ENCODE measurements at places on chromosomes 12 and 14.

- DNase-seq = no peak
Observed at GRCh38 chr12:116808113-116809105, 70.3 kb downstream of the RNFT2 start.

DNA sequence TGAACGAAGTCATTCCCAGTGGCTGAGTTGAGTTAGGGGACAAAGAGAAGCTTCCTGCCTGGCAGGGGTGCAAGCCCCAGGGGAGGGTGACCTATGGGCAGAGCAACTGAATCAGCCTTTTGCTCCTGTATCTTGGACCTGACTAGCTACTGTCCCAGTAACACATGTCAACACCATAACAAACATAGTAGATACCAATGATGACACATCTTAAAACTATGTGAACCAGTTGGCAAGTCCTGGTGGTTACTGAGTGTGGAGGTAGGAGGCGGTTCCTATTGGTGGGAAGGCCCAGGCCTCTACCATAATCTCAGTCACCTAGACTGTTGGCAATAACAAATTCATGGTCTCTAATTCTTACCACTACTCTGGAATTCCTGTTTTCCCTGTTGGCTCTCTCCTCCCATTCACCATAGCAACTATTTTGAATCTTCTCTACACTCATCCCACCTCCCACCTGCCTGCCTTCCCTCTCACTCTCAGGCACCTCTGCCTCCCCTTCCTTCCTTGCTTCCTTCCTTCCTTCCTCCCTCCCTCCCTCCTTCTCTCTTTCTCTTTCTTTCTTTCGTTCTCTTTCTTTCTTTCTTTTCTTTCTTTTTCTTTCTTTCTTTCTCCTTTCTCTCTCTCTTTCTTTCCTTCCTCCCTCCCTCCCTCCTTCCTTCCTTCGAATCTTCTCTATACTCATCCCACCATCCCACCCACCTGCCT is 8.1 kb upstream of the P2RX7 start:
- DNase-seq = peak; percentile 86

- DNase-seq = no peak
Observed at GRCh38 chr14:85599939-85600338, 70.0 kb downstream of the FLRT2 start.

DNA sequence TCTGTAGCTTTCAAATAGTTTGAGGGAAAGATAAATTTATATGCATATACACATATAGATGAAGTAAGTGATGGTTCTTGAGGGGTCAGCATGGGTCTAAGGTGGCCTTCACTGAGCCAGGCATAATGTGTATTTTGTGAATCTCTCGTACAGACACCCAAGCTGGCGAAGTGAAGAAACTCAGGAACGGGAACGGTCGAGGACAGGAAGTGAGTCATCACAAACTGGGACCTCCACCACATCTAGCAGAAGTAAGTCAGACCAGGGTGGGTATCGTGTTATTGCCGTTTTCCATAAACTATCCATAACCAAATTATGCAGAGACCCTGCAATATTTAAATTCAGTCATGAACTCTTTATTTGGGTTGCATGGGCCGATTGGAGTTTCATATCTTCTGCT is 15.4 kb upstream of the TNS2 start:
- DNase-seq = no peak

DNA sequence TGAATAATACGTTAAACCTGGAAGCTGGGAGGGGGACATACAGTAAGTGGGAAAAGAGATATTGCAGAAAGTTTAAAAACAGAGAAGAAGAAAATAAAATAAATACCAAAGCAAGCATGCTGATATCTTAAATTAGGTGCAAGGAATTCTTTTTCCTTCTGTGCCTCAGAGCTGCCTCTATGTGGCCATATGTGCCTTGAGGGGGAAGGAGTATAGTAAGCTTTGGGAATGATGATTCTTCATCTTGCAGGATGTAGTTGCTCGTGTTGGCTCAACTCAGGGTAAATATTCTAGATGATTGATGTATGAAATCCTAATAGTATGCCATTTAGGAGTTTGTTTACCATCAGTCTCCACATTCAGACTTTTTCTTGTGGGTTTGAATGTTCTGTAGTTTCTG is 251.4 kb downstream of the RGS6 start:
- DNase-seq = no peak

DNA sequence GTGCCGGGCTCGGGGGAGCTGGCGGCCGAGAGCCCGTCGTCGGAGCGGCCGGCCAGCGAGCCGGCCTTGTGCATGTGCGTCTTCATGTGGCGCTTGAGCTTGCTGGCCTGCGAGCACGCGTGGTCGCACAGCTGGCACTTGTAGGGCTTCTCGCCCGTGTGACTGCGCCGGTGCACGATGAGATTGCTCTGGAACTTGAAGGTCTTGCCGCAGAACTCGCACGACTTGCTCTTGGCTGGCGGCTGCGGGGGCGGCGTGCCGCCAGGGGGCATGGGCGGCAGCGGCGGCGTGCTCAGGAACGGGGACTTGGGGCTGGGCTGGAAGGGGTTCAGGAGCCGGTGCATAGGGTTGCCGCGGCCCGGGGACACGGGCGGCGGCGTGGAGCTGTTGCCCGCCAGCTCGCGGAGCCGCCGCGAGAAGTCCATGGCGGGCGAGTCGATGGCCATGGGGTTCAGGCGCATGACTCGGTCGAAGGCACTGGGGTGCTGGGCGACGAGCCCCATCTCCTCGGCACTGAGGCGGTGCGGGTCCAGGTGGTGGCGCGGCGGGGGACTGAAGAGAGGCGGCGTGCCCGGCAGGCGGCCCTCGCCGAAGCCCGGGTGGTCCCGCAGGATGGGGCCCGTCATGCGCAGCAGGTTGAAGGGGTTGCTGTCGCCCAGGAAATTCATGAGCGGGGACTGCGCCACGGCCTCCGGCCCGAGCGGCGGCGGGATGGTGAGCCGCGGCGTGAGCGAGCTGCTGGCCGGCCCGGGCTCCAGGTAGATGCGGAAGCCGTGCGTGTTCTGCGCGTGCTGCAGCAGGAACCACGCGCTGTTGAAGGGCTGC is 96.5 kb downstream of the BCL11B start:
- DNase-seq = no peak

DNA sequence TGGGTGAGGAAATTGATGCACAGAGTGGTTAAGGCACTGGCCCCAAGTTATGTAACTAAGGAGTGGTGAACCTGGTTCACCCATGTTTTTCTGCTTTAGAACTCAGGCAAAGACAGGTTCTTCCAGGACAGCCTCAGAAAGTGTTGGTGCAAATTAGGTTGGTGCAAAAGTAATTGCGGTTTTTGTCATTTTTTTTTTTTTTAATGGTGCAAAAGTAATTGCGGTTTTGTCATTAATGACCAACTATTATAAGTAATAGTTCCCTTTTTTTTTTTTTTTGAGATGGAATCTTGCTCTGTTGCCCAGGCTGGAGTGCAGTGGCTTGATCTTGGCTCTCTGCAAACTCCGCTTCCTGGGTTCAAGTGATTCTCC is 5.2 kb upstream of the SSH1 start:
- no peak for DNase-seq

GRCh38 chr14:81673930-81674329 is 140.3 kb upstream of the SEL1L start:
- DNase-seq = no peak

- no peak for DNase-seq
Observed at GRCh38 chr14:92004062-92004461, 35.8 kb downstream of the TRIP11 start.

- DNase-seq = no peak
Observed at GRCh38 chr12:113462998-113463745, 8.5 kb downstream of the LHX5 start.

GRCh38 chr12:23757541-23757962 is 191.9 kb downstream of the SOX5 start:
- no peak for DNase-seq

DNA sequence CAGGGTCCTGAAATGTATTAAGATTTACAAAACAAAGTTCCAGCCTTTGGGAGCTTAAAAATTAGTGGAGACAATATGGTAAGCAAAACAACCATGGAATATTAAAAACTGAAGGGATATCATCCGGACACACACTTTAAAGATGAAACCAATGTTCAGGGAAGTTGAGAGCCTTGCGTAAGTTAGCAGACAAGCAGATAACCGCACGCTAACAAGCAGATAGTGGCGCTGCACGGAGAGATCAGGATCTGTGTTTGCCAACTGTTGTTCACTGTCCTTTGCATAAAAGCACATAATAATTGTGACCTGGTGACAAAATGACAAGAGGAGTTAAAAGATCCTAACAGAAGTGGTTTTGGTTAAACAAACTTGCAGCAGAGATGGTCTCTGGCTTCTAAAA is 14.3 kb upstream of the TMEM229B start:
- no peak for DNase-seq

DNA sequence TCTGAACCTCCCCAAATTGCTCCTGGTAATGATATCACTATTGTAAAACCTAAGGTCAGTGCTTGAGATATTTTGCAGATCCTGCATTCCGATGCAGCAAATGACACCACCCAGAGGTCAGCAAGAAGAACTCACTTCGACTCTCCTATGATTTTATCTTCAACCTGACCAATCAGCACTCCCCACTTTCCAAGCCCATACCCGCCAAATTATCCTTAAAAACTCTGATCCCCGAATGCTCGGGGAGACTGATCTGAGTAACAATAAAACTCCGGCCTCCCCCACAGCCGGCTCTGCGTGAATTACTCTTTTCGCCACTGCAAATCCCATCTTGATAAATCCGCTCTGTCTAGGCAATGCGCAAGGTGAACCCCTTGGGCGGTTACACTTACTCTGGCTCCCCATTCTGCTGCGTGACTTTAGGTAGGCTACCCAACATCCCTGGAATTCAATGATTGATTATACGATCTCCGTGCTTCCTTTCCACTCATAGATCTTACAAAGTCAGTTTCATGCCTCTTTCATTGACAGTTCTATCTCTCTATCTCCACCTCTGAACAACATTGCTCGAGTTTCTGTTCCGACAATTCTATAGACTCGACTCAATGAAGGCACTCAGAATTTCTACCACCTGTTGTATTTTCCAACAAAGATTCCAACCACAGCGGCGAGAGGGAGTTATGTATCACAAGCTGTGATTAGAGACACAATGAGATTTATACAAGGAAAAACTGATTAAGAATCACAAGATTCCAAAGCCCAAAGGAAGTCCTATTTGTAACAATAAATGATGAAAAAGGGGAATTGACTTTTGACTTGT is 939 bp downstream of the NPC2 start:
- no peak for DNase-seq

DNA sequence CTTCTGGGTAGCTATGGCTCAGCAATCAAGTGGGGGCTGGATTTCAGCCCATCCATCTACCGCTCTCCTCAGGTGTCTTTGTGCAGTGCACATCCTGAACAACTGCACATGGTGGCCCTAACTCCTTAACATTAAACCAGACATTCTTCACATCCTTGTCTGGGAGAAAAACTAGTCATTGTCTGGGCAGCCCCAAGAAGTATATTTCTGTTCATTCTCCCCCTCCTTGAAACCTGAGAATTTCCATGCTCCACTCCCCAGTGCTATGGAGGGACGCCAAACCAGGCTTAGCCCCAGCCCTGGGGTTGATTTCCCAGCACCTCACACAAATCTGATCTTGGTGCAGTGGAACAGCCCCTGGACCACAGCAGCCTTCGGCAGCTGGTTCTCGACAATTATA is 13.4 kb downstream of the MYL2 start:
- DNase-seq = no peak

DNA sequence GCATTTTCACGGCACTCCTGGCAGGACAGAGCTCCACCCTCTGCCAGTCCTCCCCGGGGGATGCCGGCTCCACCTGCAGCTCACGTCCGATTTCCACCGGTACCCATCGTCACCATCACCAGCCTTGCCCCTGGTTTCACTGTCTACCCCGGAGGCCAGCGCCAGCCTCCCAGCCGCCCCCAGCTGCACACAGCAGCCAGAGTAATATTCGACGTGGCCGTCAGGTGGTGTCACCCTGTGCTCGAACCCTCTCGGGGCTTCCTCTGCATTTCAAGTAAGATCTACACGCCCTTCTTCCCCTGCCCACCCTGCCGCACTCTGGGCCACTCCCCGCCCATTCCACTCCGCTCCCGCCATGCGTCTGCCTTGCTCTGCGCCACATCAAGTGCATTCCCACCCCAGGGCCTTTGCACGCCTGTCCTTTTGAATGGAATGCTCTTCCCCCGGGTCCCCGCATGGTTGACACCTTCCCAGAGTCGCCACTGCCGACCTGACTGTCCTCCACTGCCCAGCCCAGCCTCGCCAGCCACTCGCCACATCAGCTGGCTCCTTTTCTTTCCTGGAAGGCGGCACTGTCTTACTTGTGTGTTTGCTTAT is 80.3 kb downstream of the ADGRD1 start:
- no peak for DNase-seq

DNA sequence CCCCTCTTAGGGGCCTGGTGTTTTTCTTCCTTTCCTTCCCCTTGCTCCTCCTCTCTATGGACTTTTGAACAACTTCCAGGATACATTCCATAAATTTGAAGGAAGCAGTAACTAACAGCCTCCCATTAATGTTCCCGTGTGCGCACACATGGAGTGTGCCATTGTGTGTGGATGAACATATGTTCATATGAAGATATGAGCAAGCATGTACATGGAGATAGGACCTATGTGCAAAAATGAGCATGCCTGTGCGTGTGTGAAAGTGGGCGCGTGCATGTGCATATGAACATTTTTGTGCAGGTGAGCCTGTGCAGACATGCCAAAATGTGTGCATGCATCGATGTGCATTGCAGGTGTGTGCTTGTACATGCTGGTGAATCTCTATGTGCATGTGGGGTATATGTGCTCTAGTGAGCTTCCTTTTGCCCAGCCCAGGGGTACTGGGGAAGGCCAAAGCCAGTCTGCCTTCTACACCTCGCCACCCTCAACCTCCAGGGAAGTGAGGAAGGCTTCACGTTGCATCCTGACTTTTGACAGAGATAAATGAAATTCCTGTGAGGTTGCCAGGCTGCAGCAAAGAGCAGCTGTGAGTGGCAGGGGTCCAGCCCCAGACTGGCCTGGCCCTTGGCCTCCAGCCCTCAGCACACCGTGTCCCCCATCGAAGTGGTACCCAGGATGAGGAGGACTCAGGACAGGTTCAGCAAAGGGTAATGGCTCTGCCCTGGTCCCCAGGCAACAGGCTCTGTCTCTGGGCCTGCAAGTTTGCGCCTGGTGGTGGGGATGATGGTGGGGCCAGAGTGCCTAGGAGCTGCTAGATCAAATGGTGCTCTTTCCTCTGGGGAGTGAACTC is 21.1 kb upstream of the PGF start:
- no peak for DNase-seq

GRCh38 chr12:77736219-77736965 is 94.3 kb upstream of the NAV3 start:
- no peak for DNase-seq

DNA sequence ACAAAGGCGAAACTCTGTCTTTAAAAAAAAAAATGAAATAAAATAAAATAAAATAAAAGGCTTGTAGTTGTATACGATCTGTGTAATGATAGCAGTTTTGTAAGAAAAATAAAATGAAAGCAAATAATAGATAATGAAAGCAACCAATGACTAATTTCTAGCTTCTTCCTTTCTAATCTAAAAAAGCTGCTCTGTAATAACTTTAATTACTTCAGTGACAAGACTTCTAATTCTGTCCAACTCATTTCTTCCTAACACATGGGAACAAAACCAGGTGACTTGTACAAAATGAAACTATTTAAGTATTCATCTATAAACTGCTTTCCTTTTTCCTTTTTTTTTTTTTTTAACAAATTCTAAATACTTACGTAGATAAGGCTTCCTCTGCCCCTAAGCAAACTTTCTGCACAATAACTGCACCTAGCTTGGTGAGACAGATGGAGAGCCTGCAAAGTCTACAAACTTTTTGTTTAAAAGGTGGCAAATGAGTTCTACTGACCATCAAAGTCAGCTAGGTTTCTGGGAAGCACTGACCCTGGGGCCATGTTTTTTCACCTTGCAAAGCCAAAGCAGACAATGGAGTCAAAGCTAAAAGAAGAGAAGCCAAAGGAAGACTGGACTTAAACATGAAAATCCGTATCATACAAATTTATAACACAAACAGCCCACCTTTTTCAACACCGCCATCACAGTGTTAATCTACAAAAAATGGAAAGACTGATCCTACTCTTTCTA is 28.2 kb downstream of the DENND5B start:
- DNase-seq = no peak

Data from HS-27A (cell line).